Activated T-cell treated with anti-CD3 and anti-CD28 coated beads for 24 hours (primary cell): ENCODE measurements at places on chromosomes 7 and 10.

- DNase-seq = no peak
Observed at GRCh38 chr7:79520543-79520942, 67.1 kb upstream of the MAGI2 start.

DNA sequence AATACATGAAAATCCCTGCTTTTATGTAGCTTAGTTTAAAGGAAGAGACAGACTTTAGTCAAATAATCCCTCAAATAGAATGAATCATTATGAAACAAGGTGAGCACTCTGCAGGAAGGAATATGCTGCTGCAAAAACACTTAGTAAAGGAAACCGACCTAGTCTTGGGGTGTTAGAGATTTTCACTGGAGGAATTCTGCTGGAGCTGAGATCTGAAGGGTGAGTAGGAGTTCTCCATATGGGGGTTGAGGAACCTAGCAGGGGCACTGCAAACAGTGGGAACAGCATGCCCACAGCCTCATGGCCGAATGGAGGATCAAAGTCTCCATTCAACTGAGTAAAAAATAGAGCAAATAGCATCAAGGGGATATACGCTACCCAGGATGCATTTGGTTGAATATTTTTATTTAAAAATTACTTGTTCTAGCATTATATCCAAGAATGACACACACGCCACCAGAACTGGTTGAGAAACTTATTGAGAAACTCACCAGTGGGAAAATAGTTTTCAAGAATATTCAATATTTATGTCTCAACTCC, 3.5 kb downstream of the ITIH2 start:
- no peak for DNase-seq

- DNase-seq = no peak
Observed at GRCh38 chr10:86500846-86501245, 20.7 kb downstream of the WAPL start.

GRCh38 chr7:122618585-122619189, 80.2 kb downstream of the RNF133 start:
- DNase-seq = no peak

DNA sequence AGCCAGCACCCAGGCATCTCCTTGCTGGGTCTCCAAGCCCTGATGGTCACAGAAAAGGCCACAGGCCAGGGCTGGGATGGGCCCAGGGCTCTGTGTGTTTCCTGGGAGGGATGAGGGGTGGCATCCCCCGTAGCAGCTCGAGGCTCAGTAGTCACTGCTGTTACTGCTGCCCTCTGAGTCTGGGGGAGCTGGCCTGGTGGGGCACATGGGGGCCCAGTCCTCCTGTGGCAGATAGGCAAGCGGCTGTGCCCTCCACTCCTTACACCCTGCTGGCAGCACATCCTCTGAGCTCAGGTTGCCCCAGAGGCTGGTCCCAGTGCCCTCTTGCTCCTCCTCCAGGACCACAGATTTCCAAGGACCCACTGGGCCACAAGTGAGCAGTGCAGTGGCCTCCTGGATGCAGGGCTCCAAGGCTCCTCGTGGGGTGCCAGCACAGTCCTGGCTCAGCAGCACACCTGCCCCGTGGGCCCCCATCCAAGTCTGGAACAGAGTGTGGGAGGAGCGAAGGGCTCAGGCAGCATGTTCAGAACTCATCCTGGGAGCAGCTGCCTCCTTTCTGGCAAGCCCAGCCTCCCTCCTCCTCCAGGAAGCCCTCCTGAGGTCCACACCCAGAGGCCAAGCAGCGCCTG, 31.5 kb upstream of the TUBB8 start:
- DNase-seq = no peak

GRCh38 chr10:103044942-103045489, 126.9 kb downstream of the CNNM2 start:
- DNase-seq = no peak

- peak; percentile 61 for DNase-seq
Observed at GRCh38 chr7:150404805-150405583, 25.9 kb downstream of the ZNF775 start.

GRCh38 chr7:12066521-12066920, 144.6 kb upstream of the TMEM106B start:
- DNase-seq = no peak

DNA sequence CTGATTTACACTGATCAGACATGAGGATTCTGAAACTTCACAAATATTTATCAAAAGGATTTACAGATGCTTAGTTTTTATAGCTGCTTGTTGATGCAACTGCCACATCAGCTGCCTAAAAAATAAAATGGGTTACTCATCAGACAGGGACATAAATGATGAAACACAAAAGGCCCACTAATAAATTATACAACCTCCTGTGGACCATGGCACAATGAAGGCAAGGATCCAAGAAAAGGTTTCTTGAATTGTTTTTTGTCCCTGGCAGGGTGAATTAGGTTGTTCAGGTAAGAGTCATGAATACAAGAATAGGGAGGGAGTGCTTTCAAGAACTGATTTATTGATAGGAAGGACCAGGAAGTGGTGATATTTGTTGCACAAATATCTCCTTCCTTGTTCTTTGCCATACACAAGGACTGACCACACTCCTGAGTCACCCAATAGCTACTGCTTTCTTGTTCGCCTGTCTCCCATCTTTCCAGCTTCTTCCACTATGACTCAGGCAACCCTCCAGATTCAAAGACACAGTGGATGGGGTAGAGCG, 234.5 kb downstream of the AHR start:
- no peak for DNase-seq

GRCh38 chr10:61098966-61099365, 155.0 kb upstream of the RHOBTB1 start:
- DNase-seq = no peak

DNA sequence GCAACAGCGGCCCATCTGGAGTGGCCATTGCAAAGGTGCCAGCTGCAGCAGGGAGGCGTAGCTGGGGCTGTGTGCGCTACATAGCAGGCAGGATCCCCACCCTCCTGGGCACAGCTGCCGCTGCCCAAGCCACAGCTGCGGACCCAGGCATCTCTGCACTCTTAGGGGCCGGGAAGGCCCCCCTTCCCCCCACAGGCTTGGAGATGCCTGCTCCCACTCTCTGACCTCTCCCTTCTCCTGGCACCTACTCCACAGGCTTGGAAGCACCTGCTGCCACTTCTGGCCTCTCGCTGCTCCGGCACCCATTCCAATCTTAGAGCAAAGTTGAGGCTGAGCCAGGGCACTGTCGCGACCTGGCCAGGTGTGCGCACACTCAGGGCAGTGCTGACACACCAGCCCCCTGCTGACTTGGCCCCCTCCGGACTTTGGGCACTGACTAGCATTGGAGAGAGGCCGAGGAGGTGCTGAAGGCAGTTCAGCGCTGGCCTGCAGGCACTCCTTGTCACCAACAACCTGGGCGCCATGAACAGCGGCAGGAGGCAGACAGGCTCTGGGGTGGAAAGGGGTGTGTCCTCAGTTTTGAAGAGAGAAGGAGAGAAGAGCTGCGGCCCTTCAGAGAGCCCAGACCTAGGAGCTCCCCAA, 18.4 kb downstream of the RBM48 start:
- no peak for DNase-seq

- DNase-seq = peak; percentile 18
Observed at GRCh38 chr10:103197174-103197573, 4.1 kb upstream of the NT5C2 start.

DNA sequence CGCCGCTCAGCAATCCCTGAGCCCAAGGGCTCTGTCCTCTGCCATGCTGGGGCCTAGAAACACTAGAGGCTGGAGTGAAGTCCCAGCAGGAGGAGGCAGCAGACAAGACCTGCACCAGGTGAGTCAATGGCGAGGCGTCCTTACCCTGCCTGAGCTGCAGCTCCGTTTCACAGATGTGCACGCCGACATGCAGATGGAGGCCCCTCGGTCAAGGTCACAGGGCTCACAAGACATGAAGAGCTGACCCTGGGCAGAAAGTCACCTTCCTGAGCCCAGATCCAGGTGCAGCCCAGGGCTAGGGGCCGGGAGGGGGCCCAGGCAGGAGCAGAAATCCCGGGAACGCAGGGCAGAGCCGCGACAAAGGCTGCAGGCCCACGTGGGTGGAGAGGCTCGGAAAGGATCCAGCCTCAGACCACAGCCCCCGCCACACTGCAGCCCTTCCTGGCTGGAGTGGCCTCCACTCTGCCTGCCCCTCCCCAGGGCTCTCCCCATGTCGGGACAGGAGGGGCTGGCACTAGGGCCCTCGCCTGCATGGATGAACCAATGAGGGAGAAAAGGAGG, 23.8 kb downstream of the PDGFA start:
- no peak for DNase-seq
